NAMALWA (cell line): ENCODE measurements at places on chromosomes 12 and 14.

GRCh38 chr14:92322516-92322915 is 449 bp upstream of the SLC24A4 start:
- DNase-seq = no peak

DNA sequence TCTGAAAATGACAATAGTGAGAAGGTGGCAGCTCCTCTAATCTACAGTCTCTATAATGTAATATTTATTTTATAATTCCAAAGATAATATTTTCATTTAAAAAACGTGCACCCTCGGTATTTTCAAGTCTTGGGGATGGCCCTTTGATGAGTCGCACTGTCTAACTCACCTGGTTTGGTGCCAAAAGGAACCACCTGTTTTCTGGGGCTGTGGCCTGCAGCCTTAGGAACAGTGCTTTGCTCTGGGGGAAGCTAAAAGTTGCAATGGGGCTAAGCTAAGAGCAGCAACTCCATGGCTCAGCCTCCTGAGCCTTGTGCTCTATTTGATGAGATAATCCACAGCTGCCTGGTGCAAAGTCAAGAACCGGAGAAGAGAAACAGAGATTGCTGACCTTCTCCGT is 6.4 kb upstream of the ENDOU start:
- DNase-seq = no peak

DNA sequence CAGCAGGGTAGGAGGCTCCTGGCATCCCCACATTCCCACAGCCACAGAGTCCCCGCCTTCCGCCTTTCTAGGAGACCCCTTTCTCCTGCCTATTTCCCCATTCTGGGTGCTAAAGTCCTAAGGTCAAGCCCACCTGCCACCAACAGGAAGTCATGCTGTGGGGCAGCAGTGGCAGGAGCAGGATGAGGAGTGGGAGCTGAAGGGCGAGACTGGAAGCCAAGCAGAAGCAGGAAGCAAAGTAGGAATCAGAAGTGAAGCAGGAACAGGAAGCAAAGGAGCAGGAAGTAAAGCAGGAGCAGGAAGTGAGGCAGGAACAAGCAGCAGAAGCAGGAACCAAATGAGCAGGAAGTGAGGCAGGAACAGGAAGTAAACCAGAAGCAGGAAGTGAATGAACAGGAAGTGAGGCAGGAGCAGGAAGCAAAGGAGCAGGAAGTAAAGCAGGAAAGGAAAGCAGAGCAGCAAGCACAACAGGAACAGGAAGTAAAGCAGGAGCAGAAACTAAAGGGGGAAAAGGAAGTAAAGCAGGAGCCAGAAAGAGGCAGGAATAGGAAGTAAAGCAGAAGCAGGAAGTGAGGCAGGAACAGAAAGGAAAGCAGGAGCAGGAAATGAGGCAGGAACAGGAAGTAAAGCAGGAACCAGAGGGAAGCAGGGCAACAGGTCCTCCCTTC is 38.3 kb upstream of the RIMBP2 start:
- DNase-seq = no peak

DNA sequence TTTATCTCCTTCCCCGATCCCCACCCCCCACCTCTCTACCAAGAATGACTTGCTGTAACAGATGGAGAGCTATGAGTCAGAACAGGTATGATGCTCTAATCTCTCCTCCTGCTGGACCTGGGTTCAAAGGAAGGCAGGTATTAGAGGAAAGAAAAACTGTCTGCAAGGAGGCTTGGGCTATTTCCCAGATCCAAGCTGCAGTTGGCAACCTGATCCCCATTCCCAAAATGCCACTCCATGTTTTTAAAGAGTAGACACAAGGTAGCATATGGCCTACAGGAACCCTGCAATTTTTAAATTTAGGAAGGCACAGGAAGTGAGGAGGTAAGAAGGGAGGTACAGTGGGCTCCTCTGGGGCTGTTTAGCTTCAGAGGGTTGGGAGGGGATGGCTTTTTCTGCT is 33.0 kb downstream of the SRRM4 start:
- DNase-seq = no peak

GRCh38 chr12:87690236-87690810 is 338.9 kb downstream of the C12orf50 start:
- DNase-seq = no peak

DNA sequence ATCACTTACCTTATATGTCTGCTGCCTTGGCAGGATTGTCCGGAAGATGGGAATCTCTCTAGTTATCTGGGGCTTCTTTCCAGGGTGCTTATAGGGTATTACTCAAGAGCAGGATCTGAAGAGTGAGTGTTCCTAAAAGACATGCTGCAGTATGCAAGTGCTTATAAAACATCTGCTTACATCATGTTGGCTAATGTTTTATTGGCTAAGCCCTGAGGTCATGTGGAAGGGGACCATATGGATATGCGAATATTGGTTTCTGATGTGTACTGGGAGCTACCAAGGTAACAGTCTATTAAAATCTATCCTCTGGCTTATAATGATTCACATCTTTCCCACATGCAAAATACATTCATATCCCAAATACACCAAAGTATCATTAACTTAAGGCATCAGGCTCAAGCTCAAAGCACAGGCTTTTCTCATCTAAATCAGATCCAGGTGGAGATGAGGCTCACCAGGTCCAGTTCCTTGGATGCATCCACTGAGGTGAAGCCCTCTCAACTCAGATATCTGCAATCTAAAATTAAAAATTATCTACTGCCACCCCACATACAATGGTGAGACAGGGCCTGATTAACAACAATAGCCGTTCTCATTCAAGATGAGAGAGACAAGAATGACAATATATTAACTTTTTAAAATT is 29.8 kb downstream of the LRRIQ1 start:
- DNase-seq = no peak

DNA sequence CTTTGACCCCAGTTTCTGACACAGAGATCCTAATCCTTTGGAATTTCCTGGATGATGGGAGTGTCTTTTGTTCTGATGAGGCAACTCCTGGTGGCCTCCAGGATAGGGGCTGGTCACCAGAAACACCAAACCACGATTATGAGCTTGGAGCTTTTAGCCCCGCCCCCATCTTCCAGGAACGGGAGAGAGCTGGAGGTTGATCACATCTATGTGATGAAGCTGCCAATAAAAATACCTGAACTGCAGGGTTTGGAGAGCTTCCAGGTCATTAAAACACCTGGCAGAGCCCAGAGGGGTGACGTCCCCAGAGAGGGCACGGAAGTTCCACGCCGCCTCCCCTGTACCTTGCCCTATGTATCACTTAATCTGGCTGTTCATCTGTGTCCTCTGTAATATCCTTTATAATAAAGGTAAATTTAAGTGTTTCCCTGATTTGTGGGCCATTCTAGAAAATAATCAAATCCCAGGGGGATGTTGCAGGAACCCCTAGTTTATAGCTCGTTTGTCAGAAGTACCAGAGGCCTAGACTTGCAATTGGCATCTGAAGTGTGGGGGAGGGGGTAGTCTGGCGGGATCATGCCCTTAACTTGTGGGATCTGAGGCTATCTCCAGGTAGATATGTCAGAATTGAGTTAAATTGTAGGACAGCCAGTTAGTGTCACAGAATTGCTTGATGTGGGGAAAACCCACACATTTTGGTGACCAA is 21.2 kb downstream of the APPL2 start:
- no peak for DNase-seq

DNA sequence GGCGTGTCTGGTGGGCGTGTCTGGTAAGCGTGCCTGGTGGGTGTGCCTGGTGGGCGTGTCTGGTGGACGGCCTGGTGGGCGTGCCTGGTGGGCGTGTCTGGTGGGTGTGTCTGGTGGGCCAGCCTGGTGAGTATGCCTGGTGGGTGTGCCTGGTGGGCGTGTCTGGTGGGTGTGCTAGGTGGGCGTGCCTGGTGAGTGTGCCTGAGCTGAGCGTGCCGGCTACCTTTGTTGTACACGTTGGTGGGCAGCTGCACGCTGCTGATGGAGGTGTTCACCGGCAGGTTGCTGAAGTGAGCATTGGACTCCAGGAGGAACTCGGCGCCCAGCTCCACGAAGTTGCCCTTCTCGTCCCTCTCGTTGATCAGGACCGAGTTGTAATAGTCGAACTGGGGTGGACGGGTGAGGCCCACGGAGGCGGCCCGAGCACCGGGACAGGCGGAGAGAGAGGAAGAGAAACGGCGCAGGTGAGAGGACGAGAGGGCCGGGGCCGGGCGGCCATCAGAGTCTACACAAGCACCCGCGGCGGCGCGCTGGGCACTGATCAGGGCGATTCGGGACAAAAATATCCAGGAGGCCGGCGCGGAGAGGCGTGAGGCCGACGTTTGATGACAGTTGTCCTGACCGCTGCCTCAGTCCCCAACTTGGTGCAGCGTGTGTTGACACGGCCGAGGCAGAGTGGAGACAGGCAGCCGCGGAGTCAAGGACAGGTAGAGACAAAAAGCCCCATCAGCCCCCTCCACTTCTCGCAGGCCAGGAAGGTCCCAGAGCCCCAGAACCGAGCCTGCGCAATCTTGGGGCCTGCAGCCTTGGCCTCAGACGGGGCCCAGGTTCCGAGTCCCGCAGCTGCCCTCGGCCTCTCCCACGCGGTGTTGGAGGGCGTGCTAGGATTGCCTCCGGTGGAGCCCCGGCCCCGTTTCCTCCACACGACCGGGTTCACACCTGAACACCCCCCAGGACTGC is 10.5 kb downstream of the CACNA2D4 start:
- peak; percentile 51 for DNase-seq

DNA sequence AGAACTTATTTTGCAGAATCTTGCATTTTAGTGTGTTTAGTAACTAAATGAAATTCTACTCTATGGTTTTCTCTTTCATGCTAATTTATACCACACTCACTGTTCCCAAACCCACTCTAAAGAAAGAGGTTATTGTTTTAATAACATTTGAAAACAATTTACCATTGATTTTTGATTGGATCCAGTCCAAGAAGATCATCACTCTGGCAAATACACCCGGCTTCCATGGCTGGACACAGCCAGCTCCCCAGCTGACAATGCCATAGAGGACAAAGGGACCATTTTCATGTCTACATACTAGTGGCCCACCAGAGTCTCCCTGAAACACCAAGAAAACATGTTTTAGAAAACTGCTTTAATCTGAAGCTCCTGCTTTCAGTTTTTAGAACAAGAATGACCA is 42.4 kb downstream of the OVCH1 start:
- no peak for DNase-seq

DNA sequence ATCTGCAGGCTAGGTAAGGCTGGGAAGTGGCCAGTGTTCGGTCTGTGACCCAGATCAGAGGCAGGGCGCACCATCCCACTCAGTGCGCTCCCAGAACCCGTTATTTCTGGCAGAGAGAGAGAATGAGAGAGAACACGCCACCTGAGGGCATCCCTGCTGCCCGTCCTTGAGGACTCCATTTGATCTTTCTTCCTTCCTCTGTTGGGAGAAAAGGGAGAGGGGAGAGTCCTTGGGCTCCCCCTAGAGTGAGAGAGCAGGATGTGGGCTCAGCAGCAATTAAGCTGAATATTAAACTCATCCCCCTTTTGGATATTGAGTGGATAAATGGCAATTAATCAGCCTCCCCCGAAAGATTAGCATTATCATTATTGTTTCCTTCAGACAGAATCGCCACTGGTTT is 70.6 kb downstream of the IFT43 start:
- peak; percentile 37 for DNase-seq

DNA sequence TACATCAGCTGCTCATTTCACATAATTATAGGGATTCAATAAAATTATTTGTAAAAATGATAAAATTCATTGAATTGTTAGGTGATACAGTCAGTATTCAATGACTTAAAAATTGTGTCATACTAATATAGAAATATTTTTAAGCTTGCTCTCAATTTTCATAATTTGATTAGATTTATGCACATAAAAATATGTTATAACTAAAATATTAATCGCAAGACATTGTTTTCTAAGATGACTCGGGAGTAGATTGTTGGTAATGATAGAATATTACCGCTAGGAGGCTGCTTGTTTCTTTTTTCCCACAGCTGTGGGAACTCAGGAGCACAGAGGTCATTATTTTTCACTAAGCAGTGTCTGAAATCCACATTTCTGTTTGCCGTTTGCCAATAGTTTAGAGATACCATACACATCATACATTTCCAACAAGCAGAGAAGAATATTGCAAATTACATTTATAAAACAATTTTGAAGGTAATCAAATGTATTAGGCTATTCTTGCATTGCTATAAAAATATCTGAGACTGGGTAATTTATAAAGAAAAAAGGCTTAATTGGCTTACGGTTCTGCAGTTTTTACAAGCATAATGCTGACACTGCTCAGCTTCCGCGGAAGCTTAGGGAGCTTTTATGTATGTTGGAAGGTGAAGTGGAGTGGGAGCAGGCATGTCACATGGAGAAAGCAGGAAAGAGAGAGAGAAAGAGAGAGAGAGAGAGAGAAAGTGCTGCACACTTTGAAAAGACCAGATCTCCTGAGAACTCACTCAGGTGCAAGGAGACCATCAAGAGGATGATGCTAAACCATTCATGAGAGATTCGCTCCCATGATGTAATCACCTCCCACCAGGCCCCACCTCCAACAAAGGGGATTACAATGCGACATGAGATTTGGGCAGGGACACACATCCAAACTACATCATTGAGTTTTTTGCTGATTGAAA is 9.2 kb downstream of the CD69 start:
- DNase-seq = peak; percentile 71

GRCh38 chr12:56635806-56636674 is 5.9 kb upstream of the BAZ2A start:
- peak; percentile 92 for DNase-seq

DNA sequence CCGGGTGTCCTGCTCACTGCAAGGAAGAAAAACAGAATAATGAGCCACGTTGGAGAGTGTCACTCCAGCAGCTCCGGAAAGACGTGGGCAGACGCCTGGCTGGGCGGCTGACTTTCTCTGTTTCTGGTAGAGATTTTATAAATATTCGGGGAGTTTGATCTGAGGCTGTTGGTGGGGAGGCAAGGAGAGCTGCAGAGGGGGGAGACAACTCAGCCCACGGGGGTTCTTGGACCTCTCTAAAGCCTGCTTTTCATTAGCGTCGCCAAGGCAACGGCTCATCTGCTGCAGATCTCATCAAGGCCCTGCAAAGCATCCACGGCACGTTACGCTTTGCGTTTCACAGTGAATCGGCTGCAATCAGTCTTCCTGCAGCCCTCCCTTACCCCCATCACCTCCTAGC is 207.2 kb downstream of the ZFP36L1 start:
- DNase-seq = no peak

- DNase-seq = no peak
Observed at GRCh38 chr12:108432423-108433121, 82.5 kb upstream of the FICD start.

DNA sequence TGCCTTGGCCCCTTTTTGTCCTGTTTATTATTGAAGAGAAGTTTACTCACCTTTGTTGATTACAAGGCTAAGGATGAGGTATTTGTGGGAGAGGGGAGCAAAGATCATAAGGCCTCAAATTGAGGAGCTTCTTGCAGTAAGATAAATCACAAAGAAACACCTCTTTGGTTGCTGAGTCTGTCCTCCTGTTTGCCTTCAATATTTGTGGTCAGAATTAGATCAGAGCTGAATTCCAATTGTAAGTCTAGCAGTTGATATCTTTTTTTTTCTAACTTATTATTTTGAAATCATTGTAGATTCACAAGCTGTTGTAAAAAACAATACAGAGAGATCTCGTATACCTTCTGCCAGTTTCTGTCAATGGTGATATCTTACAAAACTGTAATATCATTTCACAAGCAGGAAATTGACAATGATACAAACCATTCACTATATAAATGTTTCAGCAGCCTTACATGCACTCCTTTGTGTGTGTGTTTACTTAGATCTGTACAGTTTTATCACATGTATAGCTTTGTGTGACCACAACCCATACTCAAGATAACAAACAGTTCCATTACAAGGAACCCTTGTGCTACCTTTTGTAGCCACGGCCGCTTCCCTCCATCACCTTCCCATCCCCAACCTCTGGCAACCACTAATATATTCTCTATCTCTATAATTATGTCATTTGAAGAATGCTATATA is 97.4 kb downstream of the KICS2 start:
- no peak for DNase-seq

GRCh38 chr12:120265473-120266179 is at the start of gene PXN:
TSS of gene PXN (minus strand) at chr12:120265730. CDS start at chr12:120265629, 101 bp downstream.
- DNase-seq = peak; percentile 83
